ENCODE measurements at places on chromosomes 5 and 9.

DNA sequence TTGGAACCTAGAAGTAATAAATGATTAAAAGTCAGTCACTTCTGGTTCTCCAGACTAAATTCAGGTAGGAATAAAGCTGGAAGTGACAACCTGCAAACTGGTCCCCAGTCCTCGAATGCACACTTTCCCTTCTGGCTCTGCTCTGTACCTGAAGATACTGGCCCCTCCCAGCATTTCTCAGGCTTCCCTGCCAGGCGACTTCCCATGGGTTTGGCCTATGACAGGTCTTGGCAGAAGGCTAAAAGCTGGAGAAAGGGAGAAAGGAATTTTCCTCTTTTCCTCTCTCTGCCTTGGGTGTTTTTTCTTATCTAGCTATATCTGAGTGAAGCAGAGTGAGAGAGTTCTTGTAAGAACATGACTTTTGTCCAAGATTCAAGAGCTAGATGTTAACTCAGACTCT, 1005.7 kb downstream of the DTWD2 start:
- DNase-seq = no peak

DNA sequence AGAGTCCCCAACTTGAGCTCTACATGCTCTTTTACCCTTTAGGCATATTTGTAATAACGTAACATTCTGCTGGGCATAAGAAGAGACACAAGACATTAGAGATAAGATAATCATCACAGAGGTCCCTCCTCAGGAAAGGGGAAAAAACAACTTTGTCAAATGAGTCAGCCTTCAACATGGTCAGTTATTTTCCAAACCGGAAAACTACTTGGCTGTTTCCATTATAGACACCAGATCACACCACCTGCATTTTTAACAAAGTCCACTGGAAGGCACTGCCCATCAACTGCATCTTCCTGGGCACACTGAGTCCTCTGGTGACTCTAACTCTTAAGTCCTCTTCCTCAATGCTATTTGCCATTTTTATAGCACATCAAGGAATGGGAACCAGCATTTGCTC, 221.8 kb downstream of the FAM114A2 start:
- DNase-seq = no peak

- DNase-seq = no peak
Measured at GRCh38 chr9:123096987-123097386, 63.5 kb downstream of the GPR21 start.

DNA sequence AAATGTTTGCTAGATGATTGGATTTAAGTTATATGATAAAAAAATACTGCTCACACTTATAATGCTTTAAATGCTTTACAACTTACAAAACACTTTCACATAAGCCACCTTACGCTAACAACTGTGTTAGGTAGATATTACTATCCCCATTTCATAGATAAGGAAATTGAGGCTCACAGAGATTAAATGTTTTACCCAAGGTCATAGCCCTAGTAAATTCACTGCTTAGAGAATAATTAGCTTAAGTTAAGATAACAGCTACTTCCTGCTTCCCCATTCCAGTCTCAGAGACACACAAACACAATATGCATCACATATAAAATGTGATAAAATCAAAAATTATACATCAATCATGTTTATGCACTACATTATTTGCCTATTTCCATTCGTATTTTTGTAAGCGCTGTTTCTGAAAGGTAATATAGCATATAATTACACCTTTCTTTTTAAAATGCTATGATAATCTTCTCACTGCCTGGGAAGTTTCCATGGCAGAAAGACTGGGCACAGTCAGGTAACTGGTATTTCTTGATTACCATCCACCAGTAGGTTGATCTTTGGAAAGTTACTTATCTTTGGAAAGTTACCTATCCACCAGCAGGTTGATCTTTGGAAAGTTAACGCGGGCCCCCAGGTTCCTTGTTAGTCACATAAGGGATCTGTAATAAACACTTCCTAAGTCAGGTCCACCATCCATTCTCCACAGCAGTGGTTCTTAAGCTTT, 101.1 kb downstream of the NFIB start:
- no peak for DNase-seq
